ENCODE measurements at places on chromosomes 3 and 15.

- DNase-seq: no peak
These were observed 447.0 kb upstream of the NECTIN3 start for GRCh38 chr3:110624576-110624975.

DNA sequence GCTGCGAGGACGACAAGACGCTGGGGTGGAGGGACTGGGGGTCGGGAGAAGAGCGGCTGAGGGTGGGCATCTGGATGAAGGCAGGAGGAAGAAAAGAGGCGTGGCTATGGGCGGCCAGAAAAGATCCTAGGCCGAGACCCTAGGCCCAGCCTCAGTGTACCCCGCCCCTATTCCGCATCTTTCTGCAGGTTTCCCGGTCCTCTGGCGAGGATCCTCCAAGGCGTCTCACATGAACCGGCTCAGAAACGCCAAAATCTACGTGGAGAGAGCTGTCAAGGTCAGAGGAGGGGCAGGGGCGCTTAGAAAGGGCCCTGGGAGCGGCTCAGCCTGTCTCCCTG, 340 bp downstream of the TTLL3 start:
- DNase-seq: no peak

DNA sequence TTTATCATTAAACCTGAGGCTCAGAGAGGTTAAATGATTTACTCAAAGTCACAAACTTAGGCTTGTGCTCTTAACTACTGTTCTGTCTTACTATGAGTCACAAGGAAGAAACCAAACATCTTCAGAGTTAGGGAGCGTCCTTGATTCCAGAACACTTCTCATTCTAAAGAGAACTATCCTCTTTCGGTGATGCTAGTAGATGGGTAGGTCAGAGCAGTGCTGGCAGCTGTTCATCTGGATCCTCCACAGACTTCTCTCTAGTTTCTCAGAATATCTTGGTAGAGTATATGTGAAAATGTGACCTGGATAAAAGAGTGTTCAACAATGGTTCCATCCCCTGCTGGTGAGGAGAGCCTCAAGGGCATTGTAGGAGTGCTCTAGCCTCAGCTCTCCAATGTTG, 3.3 kb downstream of the ARL6IP5 start:
- no peak for DNase-seq

DNA sequence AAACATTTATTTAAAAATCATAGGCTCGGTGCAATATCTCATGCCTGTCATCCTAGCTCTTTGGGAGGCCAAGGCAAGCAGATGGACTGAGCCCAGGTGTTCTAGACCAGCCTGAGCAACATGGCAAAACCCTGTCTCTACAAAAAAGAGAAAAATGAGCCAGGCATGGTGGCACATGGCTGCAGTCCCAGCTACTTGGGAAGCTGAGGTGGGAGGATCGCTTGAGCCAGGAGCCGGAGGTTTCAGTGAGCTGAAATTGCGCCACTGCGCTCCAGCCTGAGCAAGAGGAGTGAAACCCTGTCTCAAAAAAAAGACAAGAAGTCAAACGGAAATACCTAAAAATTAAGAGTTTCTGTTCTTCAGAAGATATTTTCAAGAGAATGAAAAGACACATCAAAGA, 122.3 kb downstream of the RSL24D1 start:
- no peak for DNase-seq

- DNase-seq: no peak
These were observed 4.4 kb upstream of the IDH2 start for GRCh38 chr15:90106522-90107117.

DNA sequence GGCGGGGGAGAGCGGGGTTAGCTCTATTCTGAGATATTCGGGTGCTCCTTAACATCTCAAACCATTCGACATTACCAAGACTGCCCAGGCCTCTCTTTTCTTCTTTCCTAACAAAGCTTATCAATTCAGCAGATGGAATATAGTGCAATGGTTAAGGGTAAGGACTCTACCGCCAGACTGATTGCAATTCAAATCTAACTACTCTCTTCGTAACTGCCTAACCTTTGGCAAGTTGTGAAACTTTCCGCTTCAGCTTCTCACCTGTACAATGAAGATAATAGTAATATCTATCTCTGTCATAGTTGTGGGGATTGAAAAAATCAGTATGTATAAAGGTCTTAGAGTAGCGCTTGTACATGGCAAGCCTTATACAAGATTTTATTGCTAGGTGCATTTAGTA, 972 bp downstream of the UBA5 start:
- DNase-seq: no peak

- DNase-seq: no peak
These were observed 114.1 kb upstream of the FRMD4B start for GRCh38 chr3:69499899-69500421.

GRCh38 chr3:107798381-107798780, 275.6 kb downstream of the BBX start:
- DNase-seq: no peak

GRCh38 chr3:133069556-133070286, 31.5 kb downstream of the TMEM108 start:
- DNase-seq: no peak

GRCh38 chr3:43296565-43296964, 10.2 kb downstream of the SNRK start:
- DNase-seq: no peak

Measured in progenitor cell of endocrine pancreas (in vitro differentiated cells).